ENCODE measurements at places on chromosomes 1 and 21.

DNA sequence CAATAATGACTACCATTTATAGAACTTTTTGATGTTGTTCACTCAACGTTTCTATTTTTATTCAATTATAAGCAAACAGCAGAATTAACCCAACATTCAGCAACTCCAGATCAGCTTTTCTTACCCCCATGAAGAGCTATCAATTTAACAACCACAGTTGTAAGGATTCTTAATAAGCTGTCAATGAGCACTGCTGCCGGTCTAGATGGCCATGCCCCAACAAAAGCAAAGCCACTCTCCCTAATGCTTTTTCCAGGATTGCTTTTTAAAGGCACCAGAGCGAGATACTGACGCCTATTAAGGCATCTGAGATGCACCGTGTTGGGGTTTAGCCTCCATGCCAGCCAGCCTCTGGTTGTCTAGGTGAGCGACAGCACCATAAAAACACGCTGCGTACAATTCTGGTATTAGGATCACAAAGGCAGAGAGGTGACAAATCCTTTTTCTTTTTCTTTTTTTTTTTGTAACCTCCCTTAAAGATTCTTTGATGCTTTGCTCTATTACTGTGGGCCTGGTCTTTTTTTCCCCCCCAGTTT lies 39.5 kb downstream of the PTPRC start:
- no peak for DNase-seq

GRCh38 chr1:38524025-38524641 lies 335.4 kb downstream of the RRAGC start:
- no peak for DNase-seq

- DNase-seq, result no peak
These were observed 141.4 kb downstream of the PEX14 start for GRCh38 chr1:10615932-10616671.

DNA sequence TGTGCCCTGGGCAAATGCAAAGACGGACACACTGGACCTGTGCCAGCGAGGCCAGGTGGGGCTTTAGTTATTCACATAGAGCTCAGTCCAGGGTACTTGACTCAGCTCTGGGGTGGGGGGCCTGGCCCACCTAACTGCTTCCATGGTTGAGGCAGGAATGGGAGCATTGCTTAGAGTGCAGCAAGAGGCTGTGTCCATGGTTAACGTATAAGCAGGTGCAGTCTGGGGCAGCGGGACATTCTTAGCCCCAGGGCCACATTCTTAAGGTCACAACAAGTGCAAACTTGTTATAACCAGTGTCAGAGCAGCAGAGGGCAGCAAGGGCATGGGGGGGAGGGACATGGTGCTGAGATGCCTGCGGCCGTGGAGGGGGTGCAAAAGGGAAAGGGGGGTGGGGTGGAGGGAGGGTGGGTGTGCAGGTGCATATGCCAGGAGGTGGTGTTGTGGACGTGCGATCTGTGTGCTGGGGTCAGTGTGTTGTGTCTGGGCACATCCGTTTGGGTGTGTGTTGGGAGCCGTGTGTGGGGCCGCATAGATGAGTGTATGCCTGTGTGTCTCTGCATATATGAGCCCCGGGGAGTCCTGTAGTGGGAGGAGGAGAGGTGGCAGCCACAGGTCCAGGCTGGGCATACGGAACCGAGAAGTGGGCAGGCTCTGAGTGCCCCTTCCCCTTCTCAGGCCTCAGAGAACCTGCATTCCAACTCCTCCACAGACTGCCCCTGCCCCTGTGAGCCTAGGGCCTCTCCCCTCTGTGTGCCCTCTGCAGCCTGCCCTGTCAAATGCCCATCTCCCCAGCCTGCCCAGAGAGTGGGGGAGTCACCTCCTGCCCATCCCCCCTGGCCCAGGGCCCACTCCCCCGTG lies 8.4 kb downstream of the KCNJ10 start:
- no peak for DNase-seq

All from fibroblast of skin of abdomen (primary cell).